Uterus (tissue), 4 donors: ENCODE measurements at places on chromosomes 16 and 17. TPM values are rescaled to one million over a fixed set of nuclear protein-coding genes. Genes with fewer than 3 reads are reported as not detected.

- no peak overlapping the region for H3K27ac ChIP-seq
- H3K4me1 ChIP-seq = peaks cover 8% of the 10 kb centered on the region
- no peak overlapping the region for H3K4me3 ChIP-seq
- no peaks in the 10 kb centered on the region for H3K27me3 ChIP-seq
- H3K36me3 ChIP-seq = no peaks in the 10 kb centered on the region
These were observed 42.1 kb upstream of the ZC3H18 start for GRCh38 chr16:88527937-88528743.

DNA sequence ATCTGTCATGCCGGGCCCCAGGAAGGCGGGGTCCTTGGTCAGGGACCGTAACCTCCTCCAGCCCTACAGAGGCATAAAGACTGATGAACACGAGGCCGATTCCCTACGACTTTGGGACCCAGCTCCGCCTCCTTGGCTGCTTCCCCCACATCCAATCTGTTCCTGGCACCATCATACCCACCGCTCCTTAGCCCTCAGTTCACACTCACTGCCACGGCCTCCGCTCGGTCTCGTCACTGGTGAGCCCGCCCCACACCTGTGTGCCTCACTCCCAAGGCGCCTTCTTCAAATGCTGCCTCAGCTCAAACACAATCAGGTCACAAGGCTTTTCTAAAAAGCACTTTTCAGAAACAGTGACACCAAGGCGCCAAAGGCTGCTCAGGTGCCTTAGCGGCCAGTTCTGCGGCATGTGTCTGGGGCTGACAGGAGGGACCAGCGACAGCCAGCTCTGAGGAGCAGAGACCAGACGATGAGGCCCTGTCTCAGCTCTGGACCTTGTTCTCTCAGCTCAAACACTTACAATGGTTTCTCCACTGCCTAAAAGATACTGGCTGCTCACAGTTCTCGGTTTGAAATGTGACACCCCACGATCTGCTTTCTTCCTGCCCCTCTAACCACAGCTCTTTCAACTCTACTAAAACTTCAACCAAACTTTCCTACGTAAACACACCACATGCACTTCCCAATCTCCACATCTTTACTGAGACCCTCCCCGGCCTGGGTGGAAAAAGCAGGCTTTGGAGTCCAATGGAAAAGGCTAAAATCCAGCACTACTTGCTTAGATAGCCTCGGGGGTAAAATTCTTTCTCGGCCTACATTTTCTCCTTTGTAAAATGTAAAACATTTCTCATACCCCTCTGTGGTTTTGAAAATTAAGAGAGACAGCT, 33.2 kb downstream of the CYB5D2 start:
- no peak for DNase-seq
- H3K4me3 ChIP-seq = no peak overlapping the region
- H3K4me1 ChIP-seq = no peaks in the 10 kb centered on the region
- no peaks in the 10 kb centered on the region for H3K27me3 ChIP-seq
- H3K27ac ChIP-seq = no peak overlapping the region

DNA sequence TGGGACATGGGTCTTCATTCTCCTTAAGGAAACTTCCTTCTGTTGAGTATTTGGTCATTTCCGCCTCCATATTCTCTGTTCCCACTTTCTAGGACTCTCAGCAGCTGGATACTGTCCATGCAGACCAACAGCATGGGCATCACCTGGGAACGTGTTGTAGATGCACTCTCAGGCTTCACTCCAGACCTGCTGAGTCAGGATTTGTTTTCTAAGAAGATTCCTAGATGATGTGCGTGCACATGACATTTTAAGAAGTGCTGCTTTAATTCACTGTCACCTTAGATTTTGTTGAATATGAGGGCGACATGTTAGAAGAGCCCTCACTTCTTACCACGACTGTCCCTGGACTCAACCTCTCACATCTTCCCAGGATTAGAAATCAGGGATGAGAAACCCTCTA, 10.0 kb upstream of the SDK2 start:
- H3K4me3 ChIP-seq = no peak overlapping the region
- H3K27me3 ChIP-seq = no peaks in the 10 kb centered on the region
- no peaks in the 10 kb centered on the region for H3K36me3 ChIP-seq
- H3K27ac ChIP-seq = no peak overlapping the region

DNA sequence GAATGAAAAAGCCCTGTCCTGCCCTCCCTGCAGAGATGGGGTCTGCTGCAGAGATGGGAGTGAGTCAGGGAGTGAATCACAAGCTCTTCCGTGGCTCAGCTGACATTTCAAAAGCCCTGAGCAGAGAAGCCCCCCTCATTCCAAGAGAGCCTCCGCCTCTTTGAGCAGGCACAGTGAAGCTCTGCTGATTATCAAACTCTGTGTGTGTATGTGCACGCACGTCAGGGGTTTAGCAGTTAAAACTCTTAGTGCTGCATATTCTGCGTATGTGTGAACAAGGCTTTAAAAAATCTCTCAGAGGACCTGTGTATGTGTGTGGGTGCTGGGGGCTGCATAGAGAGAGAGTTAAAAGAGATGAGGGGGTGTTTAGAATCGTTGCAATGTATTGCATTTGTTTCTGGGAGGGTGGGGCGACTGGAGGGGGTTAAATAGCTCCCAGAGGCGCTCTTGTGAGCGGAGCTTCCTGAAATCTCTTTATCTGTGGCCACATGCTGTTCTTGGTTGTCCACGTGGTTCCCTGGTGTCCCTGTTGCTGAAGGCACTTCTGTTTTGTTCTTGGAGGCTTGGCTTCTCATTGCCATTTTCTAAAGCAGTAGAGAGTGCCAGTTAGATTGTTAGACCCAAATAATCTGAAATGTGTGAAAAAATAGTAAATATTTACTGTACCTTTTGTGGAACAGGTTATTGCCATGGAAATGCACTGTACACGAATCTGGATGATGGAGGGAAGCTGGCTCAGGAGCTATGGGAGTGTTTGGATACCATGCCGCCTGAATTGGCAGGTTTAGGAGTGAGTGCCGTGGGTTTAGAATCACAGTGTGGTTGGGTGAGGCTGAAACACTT, 116.6 kb downstream of the PRKCB start:
- peak; percentile 31 for DNase-seq
- H3K27me3 ChIP-seq = no peaks in the 10 kb centered on the region
- no peak overlapping the region for H3K27ac ChIP-seq
- H3K4me1 ChIP-seq = no peaks in the 10 kb centered on the region
- no peak overlapping the region for H3K4me3 ChIP-seq

GRCh38 chr16:69885722-69886121, 65.4 kb upstream of the CLEC18A start:
- H3K27me3 ChIP-seq = no peaks in the 10 kb centered on the region
- H3K27ac ChIP-seq = no peak overlapping the region

The TEKT3 gene
- total RNA-seq = not detected

The SCGB1C2 gene
- total RNA-seq = not detected

The MYH1 gene
- total RNA-seq = not detected

The CDH5 gene
- total RNA-seq = 31.2 TPM

The CA5A gene
- not detected for total RNA-seq

The ITGB3 gene
- total RNA-seq = 7.4 TPM

The LRRC37A gene
- 14.4 TPM for total RNA-seq

The LYZL6 gene
- total RNA-seq = not detected
